Left renal pelvis (tissue), 4 donors: ENCODE measurements at places on chromosomes 5 and 9.

- no peak for DNase-seq
These were observed 7.5 kb downstream of the NDFIP1 start for GRCh38 chr5:142115937-142116614.

- DNase-seq: no peak
These were observed 40.8 kb upstream of the ROPN1L start for GRCh38 chr5:10400831-10401230.

DNA sequence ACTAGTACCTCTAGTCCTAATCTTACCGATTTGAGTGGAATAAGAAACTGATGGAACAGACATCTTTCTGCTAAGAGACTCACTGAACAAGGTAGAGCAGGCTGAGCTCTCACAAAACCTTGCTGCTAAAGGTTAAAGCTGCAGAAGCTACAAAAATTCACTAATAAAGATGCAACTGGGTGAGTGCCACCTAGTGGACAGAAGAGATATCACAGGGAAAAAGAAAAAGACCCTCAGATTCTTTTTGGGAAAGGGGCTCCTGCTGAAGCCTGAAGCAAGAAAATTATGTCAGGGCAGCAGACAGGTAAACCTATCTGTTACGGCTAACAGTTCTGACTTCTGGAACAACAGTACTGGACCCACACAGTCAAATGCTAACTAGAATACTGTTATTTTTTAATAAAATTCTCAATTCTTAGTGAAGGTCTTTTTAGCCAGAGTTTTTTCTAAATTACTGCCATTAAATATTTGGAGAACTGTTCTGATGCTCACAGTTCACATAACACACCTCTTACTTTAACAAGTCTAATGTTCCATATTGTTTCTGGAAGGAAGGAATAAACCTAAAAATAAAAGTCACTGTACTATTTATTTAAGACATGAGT is 51.2 kb downstream of the DIAPH1 start:
- DNase-seq: no peak

DNA sequence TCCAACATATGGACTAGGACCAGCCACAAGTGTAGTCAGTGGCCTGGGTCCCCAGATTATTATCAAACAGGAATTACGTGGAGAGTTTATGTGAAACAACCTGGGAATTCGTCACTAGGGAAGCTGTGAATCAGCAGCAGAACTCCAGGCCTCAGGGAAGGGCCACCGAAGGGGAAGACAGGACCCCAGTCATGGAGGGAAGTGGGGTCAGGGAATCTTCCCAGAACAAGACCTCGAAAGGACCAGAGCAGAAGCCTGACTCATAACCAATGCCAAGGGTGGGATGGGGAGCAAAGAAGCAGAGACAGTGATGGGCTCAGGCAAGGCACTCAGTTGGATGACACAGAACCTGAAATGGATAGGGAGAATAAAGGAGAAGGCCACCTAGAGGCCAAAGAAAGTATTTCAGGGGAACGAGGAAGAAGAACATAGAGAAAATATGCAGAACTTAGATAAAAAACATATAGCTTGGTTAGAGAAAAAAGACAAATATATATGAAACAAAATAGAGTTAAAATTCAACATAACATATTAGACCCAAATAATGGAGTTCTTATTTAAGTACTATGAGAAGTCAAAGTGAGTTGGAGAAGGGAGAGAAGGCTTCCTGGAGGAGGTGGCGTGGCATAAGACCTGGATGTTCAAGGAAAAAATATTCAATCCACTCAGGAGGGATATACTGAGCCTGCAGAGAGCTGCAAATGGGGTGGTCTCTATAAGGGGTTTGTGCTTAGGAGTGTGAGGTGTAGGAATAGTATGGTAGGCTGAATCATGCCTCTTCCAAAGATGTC is 66.7 kb upstream of the CAST start:
- DNase-seq: no peak

DNA sequence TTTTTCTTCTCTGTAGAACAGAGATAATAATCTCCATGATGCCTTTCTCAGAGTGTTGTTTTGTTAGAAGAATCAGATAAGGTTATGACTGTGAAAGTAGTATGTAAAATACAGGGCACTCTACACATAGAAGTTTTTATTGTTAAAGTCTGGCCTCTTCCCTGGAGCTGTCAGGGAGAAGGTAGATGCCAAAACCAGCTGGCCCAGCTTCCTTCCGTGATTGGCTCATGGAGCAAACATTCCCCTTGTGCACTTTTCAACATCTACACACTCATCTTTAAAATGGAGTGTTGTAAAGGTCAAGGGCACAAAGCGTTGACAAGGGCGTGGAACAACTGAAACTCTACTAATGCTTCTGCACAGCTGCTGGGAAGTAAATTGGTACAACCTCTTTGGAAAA is 7.4 kb upstream of the RNF183 start:
- DNase-seq: no peak

GRCh38 chr9:7085357-7085756 is 327.6 kb downstream of the KDM4C start:
- no peak for DNase-seq

- DNase-seq: no peak
These were observed 1.3 kb downstream of the DENND1A start for GRCh38 chr9:123928533-123929176.

- DNase-seq: no peak
These were observed 219.0 kb downstream of the SREK1 start for GRCh38 chr5:66363097-66363496.

- no peak for DNase-seq
These were observed 14.3 kb upstream of the SLC36A3 start for GRCh38 chr5:151317871-151318270.

- no peak for DNase-seq
These were observed 24.2 kb downstream of the PDGFRB start for GRCh38 chr5:150131461-150131860.

DNA sequence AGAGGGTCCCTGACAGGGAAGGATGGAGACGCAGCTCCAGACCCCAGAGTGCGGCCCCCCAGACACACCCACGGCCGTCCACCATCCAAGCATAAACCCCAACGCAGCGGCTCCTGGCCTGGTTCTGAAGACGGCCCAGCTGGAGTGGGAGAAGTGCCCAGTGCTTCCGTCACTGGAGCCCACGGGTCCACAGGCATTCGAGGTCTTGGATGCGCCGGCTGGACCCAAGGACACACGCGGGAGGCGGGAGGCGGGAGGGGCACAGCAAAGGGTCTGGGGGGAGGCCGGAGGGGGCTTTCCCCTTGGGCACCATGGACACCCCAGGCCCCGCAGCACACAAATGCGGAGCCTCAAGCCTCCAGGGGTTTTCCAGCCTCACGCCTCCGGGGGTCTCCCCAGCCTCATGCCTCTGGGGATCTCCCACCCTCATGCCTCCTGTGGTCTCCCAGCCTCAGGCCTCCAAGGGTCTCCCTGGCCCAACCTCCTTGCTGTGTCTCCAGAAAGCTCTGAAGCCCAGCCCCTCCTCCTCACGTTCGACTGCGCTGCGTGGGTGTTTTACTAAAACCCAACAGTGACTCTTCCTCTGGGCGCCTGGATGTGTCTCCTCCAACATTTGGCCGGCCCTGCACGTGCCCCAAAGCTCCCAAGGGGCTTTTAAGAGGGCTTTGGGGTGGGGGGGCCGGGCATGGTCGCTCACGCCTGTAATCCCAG is 15.2 kb downstream of the EXD3 start:
- no peak for DNase-seq

DNA sequence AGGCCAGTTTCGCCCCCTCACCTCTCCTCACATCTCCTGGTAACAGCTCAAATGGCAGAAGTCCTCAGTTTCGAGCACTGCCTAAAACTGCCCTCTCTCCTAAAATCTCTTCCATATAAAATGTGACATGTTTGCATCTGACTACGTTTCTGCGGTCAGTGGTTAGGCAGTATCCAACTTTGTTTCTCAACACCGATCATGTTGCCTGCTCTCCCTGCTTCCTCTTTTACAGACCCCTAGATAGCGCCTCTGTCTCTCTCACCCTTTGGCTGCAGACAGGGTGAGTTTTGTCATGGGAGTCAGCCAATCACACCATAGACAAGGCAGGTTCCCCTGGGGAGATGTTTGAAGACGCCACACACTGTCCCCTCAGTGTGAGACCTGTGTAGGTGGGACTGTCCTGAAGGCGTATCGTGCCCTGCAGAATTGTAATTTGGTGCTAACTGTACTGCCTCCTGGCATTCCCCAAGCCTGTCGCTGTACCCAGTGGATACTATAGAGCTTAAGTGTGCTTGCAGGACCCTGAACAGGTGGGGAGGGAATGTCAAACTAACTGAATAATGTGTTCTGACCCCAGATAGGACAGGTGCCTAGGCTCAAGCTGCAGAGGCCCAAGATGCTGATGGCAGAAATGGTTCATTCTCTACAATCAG is 1.1 kb downstream of the HEXB start:
- DNase-seq: no peak

DNA sequence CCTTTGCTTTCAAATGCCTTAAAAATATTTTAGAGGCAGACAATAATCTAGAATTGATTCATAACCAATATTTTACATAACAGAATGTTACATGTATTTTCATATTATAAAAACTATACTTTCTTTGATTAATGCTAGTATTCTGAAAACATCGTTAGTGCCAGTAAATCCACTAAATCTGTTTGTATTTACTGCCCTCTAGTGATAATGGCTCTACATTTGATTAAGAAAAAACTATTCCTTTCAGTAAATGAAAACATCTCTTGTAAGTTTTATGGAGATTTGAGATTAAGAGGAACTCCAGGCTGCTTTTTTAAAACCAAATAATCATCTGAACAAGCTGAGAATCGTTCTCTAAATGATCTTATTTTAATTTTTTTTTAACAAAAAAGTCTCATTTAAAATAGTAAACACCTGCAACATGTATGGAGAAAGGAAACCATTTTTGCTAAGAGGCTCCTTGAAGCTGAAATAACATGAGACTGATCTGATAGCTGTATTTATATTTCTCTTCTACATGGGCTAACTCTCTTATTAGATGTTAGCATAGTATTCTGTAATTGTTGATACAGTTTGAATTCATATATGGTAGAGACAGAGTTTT is 424.7 kb downstream of the RAB3C start:
- no peak for DNase-seq

DNA sequence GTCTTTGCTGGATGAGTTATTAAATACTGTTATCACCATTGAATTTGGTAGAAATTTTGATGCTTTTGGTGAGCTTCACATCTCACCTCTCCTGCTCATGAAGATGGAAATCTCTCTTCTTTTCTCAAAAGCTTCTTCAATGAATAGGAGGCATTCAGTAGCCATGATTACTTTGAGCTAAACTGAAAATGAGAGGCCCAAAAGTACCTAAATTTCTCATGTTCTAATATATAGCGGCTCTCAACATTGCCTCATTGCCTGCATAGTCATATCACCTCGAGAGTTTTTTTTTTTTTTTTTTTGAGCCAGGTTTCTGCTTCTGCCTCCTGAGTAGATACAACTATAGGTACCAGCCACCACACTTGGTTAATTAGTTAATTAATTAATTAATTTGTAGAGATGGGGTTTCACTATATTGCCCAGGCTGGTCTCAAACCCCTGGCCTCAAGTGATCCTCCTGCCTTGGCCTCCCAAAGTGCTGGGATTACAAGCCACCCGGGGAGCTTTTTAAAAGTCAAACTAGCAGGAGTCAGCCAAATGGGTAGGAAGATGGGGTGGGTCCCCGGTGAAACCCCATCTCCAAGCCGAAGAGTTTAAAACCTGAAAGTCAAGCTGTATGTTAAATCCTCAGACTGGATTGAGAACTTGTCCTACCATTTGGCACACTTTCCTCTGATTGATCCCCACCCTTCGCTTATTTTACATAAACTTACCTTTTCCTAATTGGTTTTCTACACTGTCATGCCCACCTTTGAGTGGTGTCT is 169.0 kb downstream of the DOCK2 start:
- DNase-seq: no peak

DNA sequence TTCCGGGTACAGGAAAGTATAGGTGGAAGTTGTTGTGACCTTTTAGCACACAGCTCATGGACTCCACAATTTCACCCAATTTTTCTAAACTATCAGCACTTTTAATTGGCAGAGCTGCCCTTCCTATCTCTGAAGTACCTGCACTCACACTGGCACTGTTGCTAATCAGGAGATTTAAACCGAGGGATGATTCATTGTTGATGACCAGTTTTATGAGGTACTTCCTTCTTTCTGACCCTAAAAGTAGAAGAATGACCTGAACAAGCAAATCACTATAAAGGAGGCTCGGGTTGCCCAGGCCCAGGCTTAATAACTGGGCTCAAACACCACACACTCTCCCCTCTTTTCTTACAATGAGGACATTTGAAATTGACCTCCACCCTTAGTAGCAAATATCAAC is 105.9 kb downstream of the KCNN2 start:
- no peak for DNase-seq

- DNase-seq: no peak
These were observed 12.5 kb downstream of the SMARCA2 start for GRCh38 chr9:2027543-2028160.

DNA sequence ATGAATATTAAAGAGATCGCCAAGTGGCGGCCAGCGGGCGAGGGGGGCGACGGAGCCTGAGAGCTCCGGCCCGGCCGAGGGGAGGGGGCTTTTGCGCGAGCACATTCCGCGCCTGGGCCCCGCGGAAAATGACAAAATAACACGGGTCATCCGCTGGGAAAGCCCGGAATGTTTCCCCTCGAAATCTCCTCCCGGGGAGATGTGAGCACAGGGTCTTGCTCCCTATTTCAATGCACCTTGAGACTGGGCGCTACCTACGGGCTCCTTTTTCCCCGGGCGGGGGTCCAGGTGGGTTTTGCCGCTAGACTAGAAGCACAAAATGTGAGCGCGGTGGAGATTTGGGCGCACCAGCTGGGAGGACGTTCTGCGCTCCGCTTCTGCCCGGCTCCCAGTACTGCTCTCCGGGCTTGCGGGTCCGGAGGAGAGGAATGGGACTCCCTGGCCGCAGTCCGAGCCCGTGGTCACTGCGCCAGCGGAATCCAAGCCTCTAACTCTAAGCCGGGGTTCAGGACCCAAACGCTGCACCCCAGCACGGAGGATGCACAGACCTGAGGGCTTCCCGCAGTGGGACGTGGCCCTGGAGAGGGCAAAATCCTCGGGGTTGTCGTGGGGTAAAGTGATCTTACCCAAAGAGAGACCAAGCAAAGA is 2.8 kb upstream of the PRDM12 start:
- no peak for DNase-seq

DNA sequence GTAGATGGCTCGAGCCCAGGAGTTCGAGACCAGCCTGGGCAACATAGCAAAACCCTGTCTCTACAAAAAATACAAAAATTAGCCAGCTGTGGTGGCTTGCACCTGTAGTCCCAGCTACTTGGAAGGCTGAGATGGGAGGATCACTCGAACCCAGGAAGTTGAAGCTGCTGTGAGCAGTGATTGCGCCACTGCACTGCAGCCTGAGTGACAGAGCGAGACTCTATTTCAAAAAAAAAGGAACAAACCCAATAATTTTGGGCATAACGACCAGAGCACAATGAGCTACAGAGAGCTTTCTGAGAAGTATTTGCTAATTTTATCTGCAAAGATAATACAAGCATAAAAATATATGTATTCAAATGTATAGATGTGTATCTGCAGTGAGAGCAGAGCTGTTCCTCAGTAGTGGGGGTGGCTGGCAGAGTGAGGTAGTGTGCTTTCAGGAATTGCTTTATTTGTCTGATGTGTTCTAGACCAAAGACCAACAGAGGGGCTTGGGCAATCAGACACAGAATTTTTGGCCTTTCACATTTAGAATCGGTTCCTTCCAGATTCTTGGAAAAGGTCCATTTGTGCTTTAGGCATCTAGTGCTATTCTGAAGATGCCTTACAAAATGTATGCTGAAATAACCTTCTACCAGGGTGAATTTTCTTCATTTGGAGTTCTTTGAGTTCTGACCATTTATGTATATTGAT is 5.2 kb downstream of the DOCK8 start:
- DNase-seq: no peak

- no peak for DNase-seq
These were observed 139.8 kb upstream of the RPS23 start for GRCh38 chr5:82417776-82418607.
